ENCODE measurements at places on chromosomes 1 and 21. TPM values are rescaled to one million over a fixed set of nuclear protein-coding genes. Genes with fewer than 3 reads are reported as not detected.

The SPATA6 gene
- 1.9 TPM for total RNA-seq

The ESRRG gene
- total RNA-seq, result not detected

The LYPLA2 gene
- 59.7 TPM for total RNA-seq

The S100A5 gene
- total RNA-seq, result not detected

The CATSPERE gene
- 0.24 TPM for total RNA-seq

Data from tracheal epithelial cell (primary cell).